Skeletal muscle tissue (tissue), 5 donors: ENCODE measurements at places on chromosomes 11 and 22. TPM values are rescaled to one million over a fixed set of nuclear protein-coding genes. Genes with fewer than 3 reads are reported as not detected.

RPUSD4 gene
- 57.9 TPM for total RNA-seq

C22orf31 gene
- total RNA-seq = 1.6 TPM

OR4C5 gene
- total RNA-seq = not detected

PGA5 gene
- not detected for total RNA-seq

RAB38 gene
- total RNA-seq = 1.6 TPM

TMPRSS6 gene
- total RNA-seq = not detected

MB gene
- total RNA-seq = 84.5 TPM

CHEK2 gene
- 12.5 TPM for total RNA-seq

KDM4E gene
- total RNA-seq = not detected

KCNK4 gene
- not detected for total RNA-seq

F2 gene
- 0.52 TPM for total RNA-seq

HMOX1 gene
- total RNA-seq = 14.6 TPM

CSF2RB gene
- 2.6 TPM for total RNA-seq

IFITM10 gene
- not detected for total RNA-seq

MPZL3 gene
- total RNA-seq = 1.0 TPM

OR2AG2 gene
- total RNA-seq = not detected

MMP27 gene
- not detected for total RNA-seq

CARD18 gene
- total RNA-seq = not detected

NNMT gene
- 87.2 TPM for total RNA-seq

SLC25A1 gene
- total RNA-seq = 17.2 TPM

CHST1 gene
- 3.1 TPM for total RNA-seq

HEPACAM gene
- 1.6 TPM for total RNA-seq

GLB1L3 gene
- not detected for total RNA-seq

SLC22A12 gene
- not detected for total RNA-seq

PGGHG gene
- 2.6 TPM for total RNA-seq

TMEM86A gene
- total RNA-seq = 3.1 TPM

OR52A5 gene
- total RNA-seq = not detected

ELMOD1 gene
- 6.3 TPM for total RNA-seq

CASP12 gene
- 0.52 TPM for total RNA-seq

ADM2 gene
- total RNA-seq = under 0.01 TPM

TMPRSS13 gene
- total RNA-seq = not detected

CEND1 gene
- not detected for total RNA-seq

CD6 gene
- under 0.01 TPM for total RNA-seq

ART5 gene
- 0.52 TPM for total RNA-seq

CABP4 gene
- total RNA-seq = 0.52 TPM

GAL gene
- 1.0 TPM for total RNA-seq

OR5B21 gene
- total RNA-seq = not detected

MGAT3 gene
- 2.1 TPM for total RNA-seq

TIMM10 gene
- total RNA-seq = 64.2 TPM

IL10RA gene
- total RNA-seq = 8.9 TPM

CD3D gene
- total RNA-seq = not detected

VSIG10L2 gene
- total RNA-seq = not detected

APLNR gene
- total RNA-seq = 74.6 TPM

OR52H1 gene
- total RNA-seq = 0.52 TPM

CARD10 gene
- total RNA-seq = 5.7 TPM

TIGD3 gene
- total RNA-seq = not detected

TTC36 gene
- total RNA-seq = 1.0 TPM

TPBGL gene
- total RNA-seq = not detected

KRTAP5-1 gene
- total RNA-seq = not detected

MS4A2 gene
- under 0.01 TPM for total RNA-seq

DEAF1 gene
- total RNA-seq = 17.2 TPM

SCN2B gene
- total RNA-seq = 2.1 TPM

KCNJ5 gene
- total RNA-seq = 0.52 TPM

OR52N4 gene
- total RNA-seq = not detected

SHANK2 gene
- 2.6 TPM for total RNA-seq

MAPK8IP2 gene
- total RNA-seq = 0.52 TPM

TECTA gene
- 1.0 TPM for total RNA-seq

MS4A4A gene
- 11.5 TPM for total RNA-seq

DDTL gene
- total RNA-seq = 3.7 TPM

NXPE2 gene
- 0.52 TPM for total RNA-seq
